Transverse colon (tissue), 4 donors: ENCODE measurements at places on chromosomes 11 and 22.

DNA sequence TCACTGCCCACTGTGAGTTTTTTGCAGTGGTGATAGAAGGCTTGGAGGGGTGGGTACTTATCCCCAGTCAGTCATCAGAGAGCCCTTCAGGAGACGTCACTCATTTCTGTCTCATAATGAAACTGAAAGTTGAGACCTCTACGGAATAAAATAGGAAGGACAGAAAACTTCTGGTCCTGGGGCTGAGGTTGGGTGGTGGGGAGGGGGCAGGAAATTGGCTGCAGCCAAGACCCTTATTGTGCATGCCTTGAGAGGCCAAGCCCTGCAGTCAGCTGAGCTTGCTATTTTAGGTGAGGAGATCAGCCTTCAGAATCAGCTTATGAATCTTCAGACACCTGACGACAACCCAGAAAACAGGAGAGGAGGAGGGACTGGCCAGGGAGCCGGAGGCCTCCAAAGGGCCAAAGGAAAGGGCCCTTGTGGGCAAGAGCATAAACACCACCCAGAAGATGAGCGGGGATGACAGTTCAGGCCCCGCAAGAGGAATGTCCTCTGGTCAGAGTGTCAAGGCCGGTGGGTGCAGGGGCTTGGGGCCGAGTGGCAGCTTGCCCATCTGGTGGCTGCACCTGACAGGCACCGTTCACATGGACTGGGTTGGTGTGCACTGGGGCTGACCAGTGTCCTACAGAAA, 17.9 kb upstream of the ADA2 start:
- H3K36me3 ChIP-seq: no peaks in the 10 kb centered on the region
- no peak for DNase-seq
- H3K27me3 ChIP-seq: peaks cover 9% of the 10 kb centered on the region
- H3K4me1 ChIP-seq: no peaks in the 10 kb centered on the region

DNA sequence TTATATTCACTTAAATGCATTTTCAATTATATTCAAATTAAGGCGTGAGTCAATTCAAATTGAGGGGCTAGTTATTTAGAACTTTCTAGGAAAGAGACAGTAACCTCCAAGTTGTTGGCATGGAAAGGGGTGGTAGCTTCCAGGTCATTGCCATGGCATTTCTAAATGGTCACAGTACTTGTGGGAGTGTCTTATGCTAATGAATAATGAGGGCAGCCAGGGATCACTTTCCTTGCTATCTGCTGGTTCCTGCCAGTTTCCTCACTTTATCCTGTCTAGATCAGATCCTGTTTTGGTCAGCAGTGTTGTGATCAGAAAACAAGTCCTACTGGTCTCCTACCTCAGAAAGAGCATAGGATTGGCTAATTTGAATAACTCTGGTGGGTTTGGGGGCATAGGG, 21.8 kb upstream of the RNASEH2C start:
- H3K4me3 ChIP-seq: no peak overlapping the region
- H3K27me3 ChIP-seq: no peaks in the 10 kb centered on the region
- no peaks in the 10 kb centered on the region for H3K4me1 ChIP-seq
- DNase-seq: no peak
- no peaks in the 10 kb centered on the region for H3K36me3 ChIP-seq
- no peak overlapping the region for H3K27ac ChIP-seq

DNA sequence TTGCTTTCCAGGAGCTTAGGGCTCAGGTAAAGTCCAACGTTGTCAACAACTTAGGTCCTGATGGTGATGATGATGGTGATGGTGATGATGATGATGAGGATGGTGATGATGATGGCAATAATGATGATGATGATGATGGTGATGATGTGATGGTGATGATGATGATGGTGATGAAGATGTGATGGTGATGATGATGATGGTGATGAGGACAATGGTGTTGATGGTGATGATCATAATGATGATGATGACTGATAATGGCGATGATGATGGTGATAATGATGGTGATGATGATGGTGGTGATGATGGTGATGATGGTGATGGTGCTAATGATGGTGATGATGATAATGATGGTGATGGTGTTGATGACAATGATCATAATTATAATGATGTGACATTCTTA, 750.2 kb downstream of the TBC1D22A start:
- DNase-seq: no peak
- H3K4me3 ChIP-seq: no peak overlapping the region
- H3K4me1 ChIP-seq: no peaks in the 10 kb centered on the region

GRCh38 chr11:44538375-44539054, 26.9 kb upstream of the CD82 start:
- no peak overlapping the region for H3K4me3 ChIP-seq
- H3K4me1 ChIP-seq: no peaks in the 10 kb centered on the region
- DNase-seq: peak; percentile 72
- H3K27ac ChIP-seq: no peak overlapping the region
- H3K36me3 ChIP-seq: no peaks in the 10 kb centered on the region

DNA sequence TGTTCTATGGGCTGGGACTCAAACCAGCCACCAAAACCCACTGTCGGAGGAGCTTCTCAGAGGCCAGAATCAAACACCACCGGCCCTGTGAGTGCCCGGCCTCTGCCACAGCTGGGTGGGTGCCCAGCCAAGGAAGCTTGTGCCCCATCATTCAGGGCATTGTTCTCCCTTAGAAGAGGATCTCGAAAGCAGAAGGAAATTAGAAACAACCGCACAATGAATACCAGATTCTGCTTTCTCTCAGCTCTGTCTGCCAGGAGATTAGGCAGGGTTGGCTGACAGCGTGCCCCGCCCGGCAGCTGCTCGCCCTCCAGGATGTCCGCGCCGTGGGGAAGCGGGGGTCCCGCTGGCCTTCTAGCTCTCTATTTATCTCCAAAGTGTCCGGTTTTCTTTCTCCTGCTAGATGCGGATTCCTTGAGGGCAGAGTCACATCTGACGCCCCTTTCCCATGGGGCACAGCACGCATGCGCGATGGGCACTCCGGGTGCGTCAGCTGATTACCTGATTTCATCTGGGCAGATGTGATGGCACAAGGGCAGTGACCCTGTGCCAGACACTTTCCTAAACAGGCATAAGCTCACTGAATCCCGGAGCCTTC, 25.5 kb downstream of the SCGB1A1 start:
- peaks cover 41% of the 10 kb centered on the region for H3K4me1 ChIP-seq
- H3K36me3 ChIP-seq: no peaks in the 10 kb centered on the region
- H3K27me3 ChIP-seq: no peaks in the 10 kb centered on the region
- peak overlapping the region; percentile 21 for H3K4me3 ChIP-seq
